KBM-7 (cell line): ENCODE measurements at places on chromosomes 3 and 15.

DNA sequence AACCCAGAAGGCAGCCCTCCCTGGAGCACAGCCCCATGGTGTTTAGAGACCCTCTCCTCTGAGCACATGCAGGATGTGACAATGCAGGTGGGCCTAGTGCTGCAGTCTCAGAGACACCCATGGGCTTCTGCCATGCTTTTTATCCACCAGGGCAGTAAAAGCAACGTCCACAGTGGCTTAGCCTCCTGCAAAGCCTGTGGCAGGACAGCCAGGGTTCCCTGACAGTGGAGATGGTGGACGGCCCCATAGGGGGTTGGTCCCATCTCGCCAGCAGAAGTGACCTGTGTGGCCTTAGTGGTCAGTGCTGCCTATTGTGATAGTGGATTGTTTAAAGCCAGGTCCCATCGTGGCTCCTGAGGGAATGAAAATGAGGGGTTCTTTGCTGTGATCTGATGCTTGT lies 46.6 kb downstream of the APBA2 start:
- no peak for DNase-seq

GRCh38 chr15:70617076-70617910 lies 146.1 kb downstream of the UACA start:
- no peak for DNase-seq

- DNase-seq, result no peak
Measured at GRCh38 chr3:33941804-33942203, 143.4 kb downstream of the PDCD6IP start.

- peak; percentile 37 for DNase-seq
Measured at GRCh38 chr15:75945953-75946352, 42.3 kb downstream of the FBXO22 start.

- no peak for DNase-seq
Measured at GRCh38 chr15:33908406-33908805, 59.9 kb upstream of the CHRM5 start.
